Omental fat pad (tissue), 4 donors: ENCODE measurements at places on chromosomes 12 and 14. TPM values are rescaled to one million over a fixed set of nuclear protein-coding genes. Genes with fewer than 3 reads are reported as not detected.

The SLC7A7 gene
- total RNA-seq: 52.0 TPM

The AQP2 gene
- not detected for total RNA-seq

The SLC38A4 gene
- not detected for total RNA-seq

The CBLN3 gene
- total RNA-seq: 3.6 TPM

The CRY1 gene
- 97.0 TPM for total RNA-seq

DNA sequence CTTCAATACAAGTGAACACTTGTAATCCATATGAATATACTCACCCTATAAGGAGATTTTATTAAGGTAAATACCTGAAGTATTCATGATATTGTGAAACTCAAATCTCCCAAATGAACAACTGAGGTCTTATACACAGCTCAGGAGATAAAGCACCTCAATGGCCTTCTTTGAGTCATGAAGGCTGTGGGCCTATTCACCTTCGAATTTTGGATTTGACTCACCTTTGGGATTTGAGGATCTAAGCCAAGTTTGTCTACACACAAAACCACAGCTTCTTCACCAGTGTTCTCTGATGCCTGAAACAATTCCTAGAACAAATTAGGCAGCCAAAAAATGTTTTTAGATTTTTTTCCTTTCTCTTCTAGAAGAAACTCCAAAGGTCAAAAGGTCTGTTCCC is 194.1 kb downstream of the NUAK1 start:
- no peak for DNase-seq

- DNase-seq: no peak
Measured at GRCh38 chr12:121719926-121720414, 7.4 kb downstream of the TMEM120B start.

DNA sequence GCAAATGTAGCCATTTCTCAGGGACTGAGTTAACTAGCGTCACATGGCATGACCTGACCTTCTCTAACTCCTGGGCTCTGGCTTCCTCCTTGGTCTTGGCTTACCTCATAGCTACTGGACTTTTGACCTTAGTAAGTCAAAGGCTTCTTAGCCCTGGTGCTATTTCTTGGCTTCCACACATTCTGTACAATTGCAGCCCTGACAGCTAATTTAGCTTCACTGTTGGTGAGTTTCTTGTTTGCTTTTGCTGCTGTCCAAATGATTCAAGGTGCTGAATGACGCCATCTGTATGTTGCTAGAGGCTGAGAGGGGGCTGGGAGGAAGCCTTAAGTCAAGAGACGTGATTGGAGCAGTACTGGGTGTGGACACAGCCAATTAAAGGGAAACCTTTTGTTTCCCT is 202.7 kb downstream of the PRKD1 start:
- no peak for DNase-seq

- DNase-seq: no peak
Measured at GRCh38 chr12:69570000-69570516, 15.2 kb upstream of the CCT2 start.

DNA sequence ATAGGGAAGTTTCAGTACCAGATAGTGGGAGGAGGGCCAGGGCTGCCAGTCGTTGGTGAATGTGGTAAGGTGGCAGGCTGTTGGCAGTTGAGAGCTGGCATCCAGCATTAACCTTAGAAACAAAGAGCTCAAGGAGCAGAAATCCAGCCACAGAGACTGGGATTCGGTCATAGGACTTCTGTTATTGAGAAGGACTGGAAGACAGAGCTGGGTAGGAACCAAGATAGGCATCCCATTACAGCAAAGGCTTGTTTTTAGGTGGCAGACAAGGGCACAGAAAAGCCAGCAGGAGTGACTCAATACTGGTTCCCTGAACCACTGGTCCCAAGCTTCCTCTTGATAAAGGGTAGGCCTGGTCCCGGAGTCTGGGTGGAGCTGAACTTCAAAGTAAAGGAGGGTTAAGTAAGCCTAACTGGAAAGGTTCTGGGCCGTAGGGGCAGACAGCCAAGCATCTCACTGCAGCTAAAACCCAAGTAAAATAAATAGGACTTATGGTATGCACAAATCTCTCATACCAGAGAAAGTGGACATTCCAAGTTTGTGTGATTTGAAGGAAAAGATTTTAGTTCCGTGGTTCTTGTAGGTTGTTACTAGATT is 147.9 kb downstream of the ETV6 start:
- DNase-seq: no peak

GRCh38 chr12:89497005-89497404 is 27.6 kb downstream of the GALNT4 start:
- DNase-seq: no peak

- no peak for DNase-seq
Measured at GRCh38 chr12:28176295-28176694, 14.0 kb upstream of the CCDC91 start.

DNA sequence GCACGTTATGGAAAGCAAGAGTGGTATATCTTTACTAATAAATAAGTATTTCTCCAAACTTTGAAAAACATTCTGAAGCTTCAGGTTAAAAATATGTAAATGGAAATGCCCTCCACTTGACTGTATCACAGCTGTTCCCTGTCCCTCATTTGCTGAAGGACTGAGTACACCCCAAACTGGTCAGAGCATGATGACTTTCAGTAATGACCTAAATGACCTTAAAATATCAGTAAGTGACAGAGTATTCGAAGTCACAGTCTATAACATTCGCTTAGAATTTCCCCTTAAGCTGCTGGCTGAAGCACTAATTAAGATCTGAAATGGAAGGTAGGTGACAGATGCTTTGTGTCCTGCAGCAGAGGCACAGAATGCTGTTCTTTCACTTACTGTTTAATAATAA is 191.5 kb downstream of the RGS6 start:
- DNase-seq: no peak

DNA sequence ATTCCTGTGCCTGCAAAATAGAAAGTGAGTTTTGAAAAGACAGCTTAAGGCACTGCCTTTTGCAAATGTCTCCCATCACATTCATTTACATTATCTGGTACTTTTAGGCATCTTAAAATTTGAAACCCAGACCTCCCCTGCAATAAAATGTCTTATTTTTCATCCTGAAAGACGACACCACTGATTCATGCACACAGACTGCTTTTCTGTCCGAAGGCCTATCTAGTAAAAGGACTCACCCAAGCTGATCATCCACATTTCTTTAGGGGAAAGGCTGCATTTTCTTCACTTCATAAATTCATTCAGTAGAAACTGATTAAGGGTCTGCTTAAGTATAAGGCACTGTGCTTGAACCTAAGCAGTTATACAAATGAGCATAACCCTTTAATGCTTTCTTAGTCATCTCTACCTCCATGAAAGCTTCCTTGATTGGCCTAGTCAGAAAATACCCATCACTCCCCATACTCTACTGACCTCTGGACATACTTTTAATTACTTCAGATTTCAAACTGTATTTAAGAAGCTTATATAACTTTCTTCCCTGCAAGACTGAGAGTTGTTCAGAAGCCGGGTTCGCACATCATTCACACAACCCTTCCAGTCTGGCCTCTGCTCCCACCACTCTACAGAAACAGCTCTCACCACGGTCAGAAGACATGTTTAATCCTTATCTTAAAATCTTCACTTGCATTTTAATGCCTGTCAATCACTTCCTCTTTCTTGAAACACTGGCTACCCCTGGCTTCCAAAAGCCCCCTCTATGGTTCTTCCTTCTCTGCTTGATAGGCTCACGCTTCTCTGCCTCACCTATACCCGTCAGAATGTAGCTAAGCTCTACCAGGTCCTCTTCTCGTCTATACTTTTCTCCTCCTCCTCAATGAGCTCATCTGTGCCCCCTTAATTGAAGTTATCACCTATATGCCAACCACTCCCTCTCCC is 288.6 kb downstream of the MED13L start:
- no peak for DNase-seq

GRCh38 chr14:36511981-36512584 is 7.9 kb downstream of the NKX2-1 start:
- no peak for DNase-seq

GRCh38 chr14:36477266-36477665 is 42.8 kb downstream of the NKX2-1 start:
- DNase-seq: no peak

DNA sequence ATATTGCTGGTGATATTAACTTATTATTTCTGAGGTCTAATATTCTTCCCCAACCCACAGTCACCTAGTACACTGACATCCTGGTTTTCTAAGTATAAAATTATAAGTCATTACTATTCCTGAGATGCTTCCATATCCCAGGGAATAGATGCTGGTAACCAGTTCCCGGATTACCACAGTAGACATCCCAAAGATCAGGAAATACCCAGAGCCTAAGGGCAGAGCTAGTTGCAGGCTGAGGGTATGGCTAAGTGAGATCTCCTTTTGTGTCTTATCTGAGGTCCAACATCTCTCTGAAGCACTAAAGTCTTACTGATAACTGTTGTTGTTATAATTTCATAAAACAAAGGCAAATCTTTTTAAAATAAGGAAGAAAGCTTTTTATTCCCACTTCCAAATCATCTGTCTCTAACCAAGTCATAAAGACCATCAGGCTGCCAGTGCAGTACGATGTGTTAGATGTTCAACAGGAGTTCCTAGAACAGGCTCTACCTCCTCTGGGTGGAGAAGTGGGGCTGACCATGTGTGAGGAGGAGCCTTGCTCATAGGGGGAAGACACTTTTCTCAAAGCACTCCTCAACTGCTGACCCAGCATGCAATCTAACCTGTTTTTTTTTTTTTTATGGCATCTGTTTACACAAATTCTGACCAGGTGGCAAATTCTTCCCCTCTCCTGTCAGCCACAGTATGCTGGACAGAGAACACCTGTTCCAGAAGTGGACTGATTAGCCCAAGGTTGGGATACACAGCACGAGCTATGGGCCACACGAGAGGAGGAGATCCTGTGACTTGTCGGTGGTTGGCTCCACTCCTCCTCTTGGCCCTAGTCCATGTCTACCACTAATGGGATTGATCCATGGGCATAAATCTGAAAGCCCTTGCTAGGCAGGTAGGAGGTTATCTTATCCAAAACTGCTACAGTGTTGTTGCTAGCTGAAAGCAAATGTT is 16.1 kb upstream of the GRIP1 start:
- DNase-seq: no peak

DNA sequence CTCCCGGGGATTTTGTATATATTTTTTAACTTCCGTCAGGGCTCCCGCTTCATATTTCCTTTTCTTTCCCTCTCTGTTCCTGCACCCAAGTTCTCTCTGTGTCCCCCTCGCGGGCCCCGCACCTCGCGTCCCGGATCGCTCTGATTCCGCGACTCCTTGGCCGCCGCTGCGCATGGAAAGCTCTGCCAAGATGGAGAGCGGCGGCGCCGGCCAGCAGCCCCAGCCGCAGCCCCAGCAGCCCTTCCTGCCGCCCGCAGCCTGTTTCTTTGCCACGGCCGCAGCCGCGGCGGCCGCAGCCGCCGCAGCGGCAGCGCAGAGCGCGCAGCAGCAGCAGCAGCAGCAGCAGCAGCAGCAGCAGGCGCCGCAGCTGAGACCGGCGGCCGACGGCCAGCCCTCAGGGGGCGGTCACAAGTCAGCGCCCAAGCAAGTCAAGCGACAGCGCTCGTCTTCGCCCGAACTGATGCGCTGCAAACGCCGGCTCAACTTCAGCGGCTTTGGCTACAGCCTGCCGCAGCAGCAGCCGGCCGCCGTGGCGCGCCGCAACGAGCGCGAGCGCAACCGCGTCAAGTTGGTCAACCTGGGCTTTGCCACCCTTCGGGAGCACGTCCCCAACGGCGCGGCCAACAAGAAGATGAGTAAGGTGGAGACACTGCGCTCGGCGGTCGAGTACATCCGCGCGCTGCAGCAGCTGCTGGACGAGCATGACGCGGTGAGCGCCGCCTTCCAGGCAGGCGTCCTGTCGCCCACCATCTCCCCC is 777 bp downstream of the ASCL1 start:
- DNase-seq: no peak

GRCh38 chr12:94874518-94875302 is 128.8 kb downstream of the NDUFA12 start:
- DNase-seq: no peak

DNA sequence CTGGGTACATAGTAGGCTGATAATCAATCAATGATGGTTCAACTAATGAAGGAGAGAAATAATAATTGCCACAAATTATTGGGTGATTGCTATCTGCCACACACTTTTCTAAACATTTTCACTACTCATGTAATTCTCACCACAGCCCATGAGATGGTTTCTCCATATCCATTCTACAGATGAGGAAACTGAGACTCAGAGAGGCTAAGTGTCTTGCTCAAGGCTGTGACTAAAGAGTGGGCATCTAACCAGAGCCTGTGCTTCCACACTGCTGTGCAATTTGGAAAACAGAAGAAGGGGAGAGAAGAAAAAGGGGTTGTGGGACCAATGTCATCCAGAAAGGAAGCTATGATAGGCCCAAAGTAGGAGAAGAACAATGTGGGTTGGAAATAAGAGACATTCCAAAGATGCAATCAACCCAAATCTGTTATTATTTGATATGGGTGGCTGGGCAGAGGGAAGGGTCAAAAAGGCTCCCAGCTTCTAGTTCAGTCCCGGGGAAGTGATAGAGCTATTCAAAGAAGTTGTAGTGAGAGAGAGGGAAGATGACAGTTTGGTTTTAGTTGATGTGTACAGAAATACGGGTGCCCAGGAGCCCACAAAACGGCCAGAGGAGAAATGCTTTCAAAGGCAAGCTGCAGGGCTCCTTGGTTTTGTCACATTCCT is 483 bp upstream of the NR1H4 start:
- no peak for DNase-seq

DNA sequence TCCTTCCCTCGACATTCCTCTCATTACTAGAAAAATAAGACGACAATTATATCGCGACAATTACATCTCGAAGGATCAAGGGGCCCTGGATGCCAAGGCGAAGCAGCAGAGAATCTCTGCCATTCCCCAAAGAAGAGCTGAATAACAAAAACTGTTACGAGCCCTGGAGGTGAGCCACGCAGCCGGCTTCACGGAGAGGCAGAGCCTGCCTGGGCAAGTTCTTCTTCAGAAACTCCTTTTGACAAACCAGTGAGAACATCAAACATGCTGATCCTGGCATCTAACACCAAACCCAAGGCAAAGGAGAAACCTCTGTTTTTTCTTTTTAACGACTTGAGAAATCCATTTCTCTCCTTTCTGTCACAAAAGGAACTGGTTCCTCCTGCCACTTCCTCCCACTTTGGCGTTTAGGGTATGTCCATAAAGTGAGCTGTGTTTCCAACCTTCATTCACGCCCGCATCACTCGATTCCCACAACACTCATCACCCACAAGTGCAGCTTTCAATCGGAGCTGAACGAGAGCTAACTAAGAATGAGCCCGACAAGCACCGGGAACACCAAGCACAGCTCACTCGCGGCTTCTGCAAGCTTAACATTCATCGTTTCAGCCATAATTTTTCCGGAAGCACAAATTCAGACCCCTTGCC is 21.5 kb downstream of the CCDC88C start:
- no peak for DNase-seq

GRCh38 chr12:125755512-125755911 is 690.3 kb downstream of the AACS start:
- DNase-seq: no peak
